ENCODE measurements at places on chromosomes 5 and 9.

- no peak for DNase-seq
These were observed 168.9 kb upstream of the CCNH start for GRCh38 chr5:87581661-87582060.

GRCh38 chr9:85278769-85279168 lies 463.0 kb downstream of the AGTPBP1 start:
- DNase-seq, result no peak

DNA sequence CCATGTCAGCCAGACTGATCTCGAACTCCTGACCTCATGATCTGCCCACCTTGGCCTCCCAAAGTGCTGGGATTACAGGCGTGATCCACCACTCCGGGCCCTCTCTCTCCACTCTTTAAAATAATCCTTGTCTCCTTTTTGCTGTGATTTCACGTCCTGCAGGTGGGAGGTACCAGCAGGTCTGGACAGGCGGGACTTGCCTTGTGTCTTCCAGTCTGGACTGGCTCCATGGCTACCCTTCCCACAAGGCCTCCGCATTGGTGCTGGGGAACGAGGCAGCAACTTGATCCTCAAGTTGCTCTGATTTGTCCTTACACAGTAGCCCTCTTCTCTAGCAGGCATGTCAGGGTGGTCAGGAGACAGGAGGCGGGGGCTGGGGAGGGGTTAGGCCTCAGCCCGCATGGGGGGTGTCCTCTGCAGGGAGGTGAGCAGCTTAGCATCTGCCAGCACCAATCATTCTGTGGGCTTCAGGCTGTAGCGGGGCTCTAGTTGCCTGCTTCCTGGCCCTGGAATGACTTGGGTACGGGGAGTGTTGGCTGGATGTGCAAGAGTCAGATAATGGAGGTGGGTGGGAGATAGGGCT lies 54.3 kb downstream of the TENT4A start:
- DNase-seq, result no peak

DNA sequence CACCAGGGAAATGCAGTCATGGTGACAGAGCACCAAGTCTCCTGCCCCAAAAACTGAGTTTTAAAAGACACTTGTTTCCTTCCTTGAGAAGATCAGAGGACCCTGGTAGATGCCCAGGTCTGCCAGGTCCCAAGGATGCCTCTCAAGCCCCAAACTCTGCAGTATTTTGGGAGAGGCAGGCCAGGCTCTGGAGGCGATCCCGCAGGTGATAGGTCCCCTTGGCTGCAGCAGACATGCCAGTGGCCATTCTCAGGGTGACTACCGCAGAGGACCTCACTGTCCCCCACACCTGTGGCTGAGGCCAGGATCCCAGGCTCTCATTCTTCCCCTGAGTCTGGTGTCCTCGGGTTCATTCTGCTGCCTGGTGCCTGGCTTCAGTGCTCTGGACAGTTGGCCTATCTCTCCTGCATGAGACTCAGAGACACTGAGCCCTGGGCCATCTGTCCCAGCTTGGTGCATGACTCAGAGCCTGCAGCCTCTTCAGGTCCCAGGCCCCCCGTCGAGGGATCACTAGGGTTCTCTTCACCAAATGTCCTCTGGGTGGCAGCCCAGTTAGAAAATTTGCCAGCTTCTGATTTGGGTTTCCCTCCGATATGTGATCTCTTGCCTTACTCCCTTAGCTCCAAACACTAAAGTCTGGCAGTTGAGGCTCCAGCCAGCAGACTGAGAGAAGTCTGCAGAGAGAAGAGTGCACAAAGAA lies 59.7 kb upstream of the GARNL3 start:
- DNase-seq, result peak; percentile 85

DNA sequence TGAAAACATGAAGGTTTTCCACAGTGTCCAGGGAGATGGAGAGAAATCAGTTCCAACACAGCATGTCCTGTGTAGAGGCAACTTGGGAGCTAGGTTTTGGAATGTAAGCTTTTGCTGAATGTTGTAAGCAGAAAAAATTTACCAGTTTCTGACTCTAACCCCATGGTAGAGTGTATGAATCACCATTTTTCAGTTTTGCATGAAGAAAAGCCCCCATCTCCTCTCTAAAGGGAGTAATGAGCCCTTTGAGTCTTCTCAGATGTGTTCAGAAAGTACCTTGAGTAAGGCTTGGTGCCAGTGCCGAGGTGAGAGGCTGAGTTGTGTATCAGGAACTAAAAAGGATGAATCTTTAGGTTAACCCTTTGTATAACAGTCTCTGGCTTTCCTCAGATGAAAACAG lies 96.2 kb downstream of the ADRB2 start:
- DNase-seq, result no peak

DNA sequence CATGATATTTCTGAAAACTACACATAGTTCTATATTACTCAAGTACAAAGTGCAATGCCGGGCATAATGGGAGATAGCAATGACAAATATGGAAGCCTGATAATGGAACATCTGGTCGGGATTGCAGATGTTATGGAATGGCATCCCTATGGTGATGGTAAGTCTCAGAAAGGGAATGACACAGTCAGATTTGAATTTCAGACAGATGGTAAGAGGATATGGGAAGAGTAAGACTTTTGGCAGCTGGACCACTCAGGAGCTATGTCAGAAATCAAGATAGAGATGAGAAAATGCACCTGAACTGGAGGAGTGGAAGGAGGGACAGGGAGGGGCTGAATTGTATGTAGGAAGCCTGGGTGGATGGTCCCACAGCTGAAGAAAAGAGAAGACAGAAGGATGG lies 200.0 kb downstream of the DTWD2 start:
- DNase-seq, result no peak

DNA sequence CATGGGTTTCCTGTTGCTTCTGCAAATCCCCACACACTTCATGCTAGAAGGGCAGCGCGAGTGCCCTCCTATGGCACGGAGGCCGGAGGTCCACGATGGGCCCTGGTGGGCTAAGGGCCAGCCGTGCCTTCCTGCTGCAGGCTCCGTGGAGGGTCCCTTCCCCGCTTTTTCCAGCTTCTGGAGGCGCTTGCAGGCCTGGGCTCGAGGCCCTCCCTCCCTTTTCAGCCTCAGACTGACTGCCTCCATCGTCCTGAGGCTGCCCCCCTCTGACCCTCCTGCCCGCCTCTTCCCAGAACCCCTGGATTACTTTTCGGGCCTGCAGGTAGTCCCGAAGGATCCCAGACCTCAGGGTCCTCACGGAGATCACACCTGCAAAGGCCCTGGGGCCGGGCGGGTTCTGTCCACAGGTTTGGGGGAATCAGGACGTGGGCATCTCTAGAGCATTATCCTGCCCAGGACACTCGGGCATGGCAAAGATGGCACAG lies 3.2 kb upstream of the TERT start:
- no peak for DNase-seq

- no peak for DNase-seq
These were observed 56.2 kb downstream of the CNTLN start for GRCh38 chr9:17191082-17191481.

DNA sequence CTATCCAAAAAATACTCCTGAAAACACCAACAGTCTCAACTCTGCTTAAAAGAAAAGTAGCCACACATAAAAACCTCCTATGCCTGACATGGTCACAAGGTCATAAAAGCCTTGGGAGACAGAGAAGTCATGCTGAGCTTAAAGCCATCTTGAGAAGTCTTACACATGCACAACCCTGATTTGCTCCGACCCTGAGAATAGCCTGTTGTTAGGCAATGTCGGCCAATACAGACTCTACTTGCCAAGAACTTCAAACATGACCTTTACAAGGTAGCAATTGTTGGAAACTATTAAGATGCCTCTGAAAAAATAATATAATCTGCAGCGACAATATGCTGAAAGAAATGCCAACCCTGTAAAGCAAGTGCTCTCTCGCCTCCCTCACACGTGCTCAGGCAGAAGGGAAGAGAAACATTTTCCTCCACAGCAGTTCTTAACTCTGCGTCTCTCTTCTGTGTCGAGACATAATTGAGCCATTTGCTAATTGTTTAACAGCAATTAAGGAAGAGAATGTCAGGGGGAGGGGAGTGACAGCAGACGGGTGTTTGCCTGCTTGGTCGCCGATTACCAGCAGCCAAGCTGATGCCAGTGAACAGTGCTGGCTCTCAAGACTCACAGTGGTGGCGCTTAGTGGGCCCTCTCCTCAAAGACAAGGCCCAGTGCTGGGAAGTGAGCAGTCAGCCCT lies 393.6 kb downstream of the SPOCK1 start:
- DNase-seq, result no peak

- no peak for DNase-seq
These were observed 26.9 kb downstream of the RAI14 start for GRCh38 chr5:34682926-34683623.

GRCh38 chr9:6575324-6576034 lies 70.0 kb downstream of the GLDC start:
- no peak for DNase-seq
